K562 (cell line): ENCODE measurements at places on chromosomes 5 and 9. TPM values are rescaled to one million over a fixed set of nuclear protein-coding genes. Genes with fewer than 3 reads are reported as not detected.

- no peak overlapping the region for H3K4me3 ChIP-seq
- H3K4me1 ChIP-seq: no peaks in the 10 kb centered on the region; the same call in 1 of the 2 replicates
- H3K27me3 ChIP-seq: no peaks in the 10 kb centered on the region
Observed at GRCh38 chr5:112210430-112211005, 208.6 kb downstream of the EPB41L4A start.

GRCh38 chr5:80177236-80177635 lies 78.6 kb downstream of the SERINC5 start:
- peaks cover 20% of the 10 kb centered on the region for H3K4me1 ChIP-seq
- no peaks in the 10 kb centered on the region for H3K27me3 ChIP-seq
- H3K27ac ChIP-seq: no peak overlapping the region
- no peak overlapping the region for H3K4me3 ChIP-seq
- 0 out of 3 replicates have a peak, but pooled peaks cover 2% of the 10 kb centered on the region for H3K36me3 ChIP-seq

GRCh38 chr9:121239071-121239470 lies 28.9 kb upstream of the GSN start:
- H3K36me3 ChIP-seq: no peaks in the 10 kb centered on the region
- peaks cover 12% of the 10 kb centered on the region; the same call in 1 of the 2 replicates for H3K4me1 ChIP-seq
- H3K27ac ChIP-seq: no peak overlapping the region
- DNase-seq: no peak
- H3K27me3 ChIP-seq: no peaks in the 10 kb centered on the region

DNA sequence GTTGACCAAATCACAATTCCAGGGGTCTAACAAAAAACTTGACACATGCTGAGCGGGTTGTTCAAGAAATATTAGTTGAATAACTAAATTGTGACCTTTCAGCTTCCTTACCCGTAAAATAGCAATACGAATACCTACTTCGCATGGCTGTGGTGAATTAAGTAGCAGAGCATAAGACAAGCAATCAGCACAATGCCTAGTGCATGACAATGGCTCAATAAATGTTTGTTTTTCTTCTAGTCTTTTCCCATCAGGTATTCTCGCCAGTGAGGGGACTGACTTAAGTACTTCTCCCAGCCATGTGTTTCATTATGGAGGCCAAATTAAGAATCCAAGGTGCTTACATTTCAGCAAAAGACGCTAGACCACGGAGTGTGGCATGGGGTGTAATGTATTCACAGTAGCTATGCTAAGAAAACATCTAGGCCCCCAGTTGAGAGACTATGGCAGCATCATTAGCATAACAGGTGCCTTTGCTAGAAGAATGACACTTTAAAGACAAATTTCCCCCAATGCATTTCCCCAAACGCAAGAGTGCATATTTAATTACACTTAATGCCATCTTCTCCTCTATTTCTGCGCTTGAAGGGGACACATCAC lies 145.9 kb downstream of the ASTN2 start:
- no peaks in the 10 kb centered on the region for H3K27me3 ChIP-seq
- H3K4me3 ChIP-seq: no peak overlapping the region
- H3K27ac ChIP-seq: no peak overlapping the region
- H3K36me3 ChIP-seq: no peaks in the 10 kb centered on the region

GRCh38 chr9:96686638-96687335 lies 31.7 kb upstream of the PRXL2C start:
- no peak overlapping the region for H3K27ac ChIP-seq
- H3K27me3 ChIP-seq: no peaks in the 10 kb centered on the region
- DNase-seq: no peak
- peaks cover 12% of the 10 kb centered on the region for H3K4me1 ChIP-seq

DNA sequence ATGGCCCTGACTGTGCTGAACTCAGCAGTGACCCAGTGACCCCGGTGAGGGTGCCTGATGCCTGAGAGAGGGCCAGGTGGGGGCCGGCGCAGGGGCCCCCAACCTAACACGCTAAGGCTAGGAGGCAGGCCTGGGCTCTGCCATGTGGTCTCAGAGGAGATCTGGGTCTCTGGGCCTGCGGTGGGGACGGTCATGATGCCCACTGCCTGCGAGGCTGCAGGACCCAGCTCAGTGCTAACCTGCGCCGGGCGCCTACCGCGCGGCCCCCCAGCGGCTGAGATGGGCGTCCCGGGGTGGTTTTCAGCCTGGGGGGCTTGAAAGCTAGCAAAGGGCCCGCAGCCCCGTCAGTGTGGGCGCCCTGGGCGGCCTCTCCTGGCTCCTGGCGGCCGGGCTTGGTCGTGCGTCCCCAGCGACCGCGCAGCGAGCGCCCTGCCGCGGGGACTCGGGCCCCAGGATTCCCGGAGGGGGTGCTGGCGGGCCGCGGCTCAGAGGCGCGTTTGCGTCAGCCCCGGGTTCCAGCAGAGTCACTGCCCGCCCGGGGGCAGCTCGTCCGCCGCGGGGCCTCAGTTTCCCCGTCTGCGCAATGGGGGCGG lies 2.5 kb downstream of the EGFL7 start:
- H3K4me3 ChIP-seq: peak overlapping the region; percentile 81
- H3K27ac ChIP-seq: peak overlapping the region; percentile 79
- H3K36me3 ChIP-seq: peaks cover 62% of the 10 kb centered on the region; the same call in 2 of the 3 replicates
- no peak for DNase-seq
- H3K27me3 ChIP-seq: no peaks in the 10 kb centered on the region

- no peak overlapping the region for H3K4me3 ChIP-seq
- no peak for DNase-seq
- H3K4me1 ChIP-seq: no peaks in the 10 kb centered on the region
- no peaks in the 10 kb centered on the region for H3K36me3 ChIP-seq
- H3K27me3 ChIP-seq: no peaks in the 10 kb centered on the region
Observed at GRCh38 chr5:139140591-139141071, 57.5 kb downstream of the SIL1 start.

- no peaks in the 10 kb centered on the region for H3K4me1 ChIP-seq
- H3K4me3 ChIP-seq: no peak overlapping the region
- no peaks in the 10 kb centered on the region for H3K27me3 ChIP-seq
- no peaks in the 10 kb centered on the region for H3K36me3 ChIP-seq
Observed at GRCh38 chr9:103615994-103616393, 478.1 kb upstream of the SMC2 start.

DNA sequence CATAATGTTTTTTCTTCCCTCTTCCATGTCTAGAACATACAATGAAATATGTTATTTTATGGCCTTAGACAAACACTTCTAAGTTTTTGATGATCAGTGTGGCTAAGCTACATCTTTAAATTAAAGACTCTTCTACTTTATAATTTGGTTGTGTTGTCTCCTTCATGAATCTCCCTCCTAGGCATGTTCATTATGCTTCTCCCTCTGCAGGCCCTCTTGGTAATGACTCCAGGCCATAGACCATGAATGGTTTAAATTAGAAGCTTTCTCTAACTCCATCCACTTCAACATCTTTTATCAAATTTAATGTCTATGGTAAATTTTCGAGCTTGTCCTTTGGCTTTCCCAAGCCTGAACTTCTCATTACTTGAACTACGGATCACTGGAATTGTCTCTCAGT lies 342.7 kb upstream of the ADAMTS16 start:
- no peak overlapping the region for H3K4me3 ChIP-seq
- no peak overlapping the region for H3K27ac ChIP-seq
- H3K4me1 ChIP-seq: no peaks in the 10 kb centered on the region
- no peaks in the 10 kb centered on the region for H3K36me3 ChIP-seq
- DNase-seq: no peak

GRCh38 chr5:111583758-111584203 lies 71.4 kb upstream of the STARD4 start:
- no peak overlapping the region for H3K4me3 ChIP-seq
- no peaks in the 10 kb centered on the region for H3K36me3 ChIP-seq
- no peaks in the 10 kb centered on the region for H3K4me1 ChIP-seq
- H3K27ac ChIP-seq: no peak overlapping the region

DNA sequence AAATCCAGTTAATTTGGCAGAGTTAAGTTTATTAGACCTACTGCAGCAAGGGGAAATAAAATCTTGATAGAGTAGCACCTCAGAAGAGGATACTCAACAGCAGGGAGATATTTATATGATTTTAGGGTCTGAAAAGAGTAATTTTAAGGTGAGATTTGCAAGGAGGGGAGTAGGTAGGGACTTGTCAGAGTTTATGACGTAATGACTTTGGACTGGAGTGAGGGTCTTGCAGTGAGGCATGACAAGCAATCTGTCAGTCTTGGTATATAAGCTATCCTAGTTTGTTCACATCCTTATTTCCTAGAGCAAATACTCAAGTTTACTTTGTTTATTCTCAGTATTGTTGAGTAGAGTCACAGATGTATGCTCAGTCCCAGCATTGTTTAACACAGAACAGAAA lies 722.6 kb downstream of the TLE4 start:
- no peak overlapping the region for H3K27ac ChIP-seq
- DNase-seq: no peak
- H3K27me3 ChIP-seq: no peaks in the 10 kb centered on the region
- H3K36me3 ChIP-seq: no peaks in the 10 kb centered on the region
- H3K4me1 ChIP-seq: no peaks in the 10 kb centered on the region

DNA sequence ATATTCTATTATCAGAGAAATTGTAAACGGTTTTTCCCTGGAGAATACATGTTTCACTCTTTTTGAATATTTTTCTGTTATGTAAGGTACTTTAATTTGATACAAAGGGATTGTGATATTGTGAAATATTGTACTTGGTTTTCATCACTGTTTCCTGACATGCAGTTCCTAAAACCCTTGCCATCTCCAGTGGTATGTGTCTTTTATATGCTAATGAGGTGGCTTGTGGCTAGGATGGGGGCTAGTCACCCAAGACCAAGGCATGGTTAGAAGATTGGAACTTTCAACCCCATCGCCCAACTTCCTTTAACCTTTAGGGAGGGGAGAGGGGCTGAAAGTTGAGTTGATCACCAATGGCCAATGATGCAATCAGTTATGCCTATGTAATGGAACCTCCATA lies 160.6 kb downstream of the TAF11L14 start:
- H3K27ac ChIP-seq: no peak overlapping the region
- H3K4me3 ChIP-seq: no peak overlapping the region
- H3K4me1 ChIP-seq: no peaks in the 10 kb centered on the region
- no peaks in the 10 kb centered on the region for H3K27me3 ChIP-seq
- no peak for DNase-seq
- H3K36me3 ChIP-seq: no peaks in the 10 kb centered on the region

GRCh38 chr5:142432369-142432863 lies 107.6 kb upstream of the SPRY4 start:
- H3K36me3 ChIP-seq: no peaks in the 10 kb centered on the region
- no peak for DNase-seq
- no peaks in the 10 kb centered on the region; the same call in 2 of the 3 replicates for H3K4me1 ChIP-seq
- H3K27ac ChIP-seq: no peak overlapping the region
- H3K27me3 ChIP-seq: peaks cover 14% of the 10 kb centered on the region

GRCh38 chr9:129987047-129987446 lies 55.9 kb downstream of the FNBP1 start:
- H3K27me3 ChIP-seq: no peaks in the 10 kb centered on the region
- no peak overlapping the region for H3K27ac ChIP-seq
- H3K4me3 ChIP-seq: no peak overlapping the region
- no peaks in the 10 kb centered on the region; the same call in 1 of the 2 replicates for H3K4me1 ChIP-seq
- DNase-seq: no peak

GRCh38 chr9:94866770-94867169 lies 140.3 kb downstream of the AOPEP start:
- no peak for DNase-seq
- no peaks in the 10 kb centered on the region for H3K27me3 ChIP-seq
- H3K4me3 ChIP-seq: no peak overlapping the region
- H3K27ac ChIP-seq: no peak overlapping the region

DNA sequence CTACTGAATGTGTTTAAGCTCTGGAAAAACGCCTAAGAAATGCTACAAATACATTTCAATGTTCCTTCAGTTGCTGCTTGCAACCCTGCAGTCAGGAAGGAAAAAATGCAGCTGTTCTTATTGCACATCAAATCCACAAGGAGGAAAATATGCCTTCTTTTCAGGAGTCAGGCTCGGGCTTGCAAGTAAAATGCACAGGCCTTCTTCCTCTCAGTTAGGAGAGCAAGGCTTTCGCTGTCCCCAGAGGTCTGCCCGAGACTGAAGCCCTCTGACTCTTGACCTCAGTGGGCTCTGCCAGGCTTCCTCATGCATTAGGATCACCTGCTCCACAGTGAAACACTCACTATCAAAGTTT lies 899 bp upstream of the SHC3 start:
- no peak overlapping the region for H3K27ac ChIP-seq
- H3K4me3 ChIP-seq: no peak overlapping the region
- H3K27me3 ChIP-seq: peaks cover 2% of the 10 kb centered on the region; the same call in 2 of the 3 replicates
- H3K36me3 ChIP-seq: no peaks in the 10 kb centered on the region
- H3K4me1 ChIP-seq: 0 out of 2 replicates have a peak, but pooled peaks cover 3% of the 10 kb centered on the region
- DNase-seq: no peak

GRCh38 chr5:123783421-123783820 lies 271.4 kb downstream of the CSNK1G3 start:
- H3K27me3 ChIP-seq: no peaks in the 10 kb centered on the region
- no peak overlapping the region for H3K4me3 ChIP-seq
- no peaks in the 10 kb centered on the region for H3K36me3 ChIP-seq
- no peak overlapping the region for H3K27ac ChIP-seq
- H3K4me1 ChIP-seq: no peaks in the 10 kb centered on the region

DNA sequence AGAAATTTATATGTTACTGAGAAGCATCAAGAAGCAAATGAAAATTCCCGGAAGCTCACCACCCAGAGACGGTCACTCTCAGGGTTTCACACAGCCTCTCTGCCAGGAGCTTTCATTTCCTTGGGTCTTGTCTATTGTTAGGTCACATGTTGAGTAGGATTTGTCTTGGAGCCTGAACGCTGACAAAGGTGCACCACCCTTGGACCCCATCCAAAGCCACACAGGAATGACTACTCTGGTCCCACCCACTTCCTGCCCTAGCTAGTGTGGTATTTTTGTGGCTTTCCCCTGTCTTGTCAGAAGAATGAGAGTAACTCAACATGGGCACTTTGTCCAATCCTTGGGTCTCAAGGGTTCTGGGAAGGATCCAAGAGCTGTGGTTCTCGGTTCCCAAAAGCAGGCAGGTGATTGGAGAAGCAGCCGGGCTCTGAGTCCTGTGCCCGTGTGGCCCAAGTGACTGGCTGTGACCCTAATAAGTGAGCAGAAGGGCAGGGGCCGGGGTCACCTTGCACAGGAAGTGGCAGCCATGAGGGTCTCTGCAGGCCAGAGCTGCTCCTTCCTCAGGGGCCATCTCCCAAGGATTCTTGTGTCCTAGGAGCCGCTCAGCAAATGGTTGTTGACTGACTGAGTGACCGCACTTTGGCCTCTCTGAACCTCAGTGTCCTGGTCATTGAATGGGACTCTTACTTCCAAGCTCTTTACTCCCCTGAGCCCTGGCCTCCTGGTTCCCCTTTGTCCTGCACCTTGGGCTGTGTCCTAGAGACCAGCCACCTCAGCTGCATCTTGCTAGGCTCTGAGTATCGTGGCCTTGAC lies 6.9 kb downstream of the FGD3 start:
- no peaks in the 10 kb centered on the region for H3K4me1 ChIP-seq
- no peak for DNase-seq
- H3K27me3 ChIP-seq: peaks cover 28% of the 10 kb centered on the region
- no peaks in the 10 kb centered on the region for H3K36me3 ChIP-seq
- no peak overlapping the region for H3K27ac ChIP-seq

PCDHAC1 gene
- not detected in 2 replicates for total RNA-seq

SLC6A7 gene
- total RNA-seq: not detected in 2 replicates

MEGF9 gene
- 5.2 TPM in 2 replicates for total RNA-seq

FAM200C gene
- total RNA-seq: 1.7 and 1.9 TPM in 2 replicates

PCDHA5 gene
- total RNA-seq: not detected in 2 replicates

LHX6 gene
- total RNA-seq: 13.4 and 14.0 TPM in 2 replicates

CETN3 gene
- 42.8 and 43.3 TPM in 2 replicates for total RNA-seq
